Fibroblast of skin of right quadriceps (primary cell): ENCODE measurements at places on chromosomes 2 and 18.

GRCh38 chr2:86622519-86623042, 1.1 kb downstream of the RNF103 start:
- peak; percentile 12 for DNase-seq

- DNase-seq: no peak
Measured at GRCh38 chr18:78666666-78667335, 312.8 kb upstream of the SALL3 start.

DNA sequence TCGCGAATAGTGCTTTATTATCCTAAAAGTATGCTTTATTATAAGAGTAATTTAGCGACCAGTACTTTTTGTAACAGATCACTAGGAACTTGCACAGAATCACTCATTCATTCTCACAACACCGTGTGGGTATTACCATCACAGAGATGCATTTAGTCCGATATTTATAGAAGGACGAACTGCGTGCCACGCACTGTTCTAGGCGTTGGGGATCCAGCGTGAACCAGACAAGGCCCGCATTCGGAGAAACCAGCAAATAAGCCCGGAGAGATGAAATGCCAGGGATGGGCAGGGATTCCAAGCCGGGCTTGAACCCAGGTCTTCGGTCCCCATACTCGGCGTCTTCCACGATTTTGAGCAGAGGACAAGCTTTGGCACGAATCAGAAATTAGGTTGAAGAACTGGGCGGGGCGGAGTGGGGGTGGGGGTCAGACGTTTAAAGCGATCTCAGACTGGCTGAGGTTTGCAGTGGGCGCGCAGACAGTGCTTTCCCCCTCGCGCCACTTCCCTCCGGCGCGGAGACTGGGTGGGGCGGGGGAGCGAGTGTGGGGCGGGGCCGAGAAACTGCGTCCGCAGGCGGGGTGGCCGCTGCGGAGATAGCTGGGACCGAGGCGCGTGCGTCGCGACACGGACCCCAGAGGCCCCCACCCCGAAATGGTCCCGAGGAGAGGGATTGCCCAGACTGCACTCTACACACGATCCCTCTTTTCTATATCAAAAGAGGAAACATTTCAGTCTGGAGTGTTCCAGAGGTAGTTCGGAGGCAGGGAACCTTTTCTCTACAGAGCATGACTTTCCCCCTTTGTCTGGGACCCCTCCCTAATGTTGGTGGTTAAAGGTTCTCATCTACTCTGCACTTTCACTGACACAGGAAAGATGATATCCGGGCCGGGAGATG, 1.1 kb upstream of the CXCR4 start:
- DNase-seq: no peak

DNA sequence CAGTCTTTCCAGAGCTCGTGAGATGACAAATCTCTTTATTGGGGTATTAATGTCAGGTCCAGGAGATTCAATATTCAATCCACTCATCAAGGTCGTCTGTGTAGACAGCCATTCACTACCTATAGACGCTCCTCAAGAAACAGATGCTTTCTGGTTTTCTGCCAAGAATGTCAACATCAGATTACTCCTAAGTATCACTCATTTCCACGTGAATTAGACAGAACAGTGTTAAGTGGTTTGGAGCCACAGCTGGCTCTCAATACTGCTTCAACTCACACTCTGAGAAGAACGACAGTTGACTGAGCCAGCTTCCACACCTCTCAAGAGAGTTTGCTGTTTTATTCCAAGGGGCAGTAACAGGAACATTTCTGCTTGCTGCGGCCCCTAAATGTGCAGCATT, 113.5 kb upstream of the NEDD4L start:
- no peak for DNase-seq

DNA sequence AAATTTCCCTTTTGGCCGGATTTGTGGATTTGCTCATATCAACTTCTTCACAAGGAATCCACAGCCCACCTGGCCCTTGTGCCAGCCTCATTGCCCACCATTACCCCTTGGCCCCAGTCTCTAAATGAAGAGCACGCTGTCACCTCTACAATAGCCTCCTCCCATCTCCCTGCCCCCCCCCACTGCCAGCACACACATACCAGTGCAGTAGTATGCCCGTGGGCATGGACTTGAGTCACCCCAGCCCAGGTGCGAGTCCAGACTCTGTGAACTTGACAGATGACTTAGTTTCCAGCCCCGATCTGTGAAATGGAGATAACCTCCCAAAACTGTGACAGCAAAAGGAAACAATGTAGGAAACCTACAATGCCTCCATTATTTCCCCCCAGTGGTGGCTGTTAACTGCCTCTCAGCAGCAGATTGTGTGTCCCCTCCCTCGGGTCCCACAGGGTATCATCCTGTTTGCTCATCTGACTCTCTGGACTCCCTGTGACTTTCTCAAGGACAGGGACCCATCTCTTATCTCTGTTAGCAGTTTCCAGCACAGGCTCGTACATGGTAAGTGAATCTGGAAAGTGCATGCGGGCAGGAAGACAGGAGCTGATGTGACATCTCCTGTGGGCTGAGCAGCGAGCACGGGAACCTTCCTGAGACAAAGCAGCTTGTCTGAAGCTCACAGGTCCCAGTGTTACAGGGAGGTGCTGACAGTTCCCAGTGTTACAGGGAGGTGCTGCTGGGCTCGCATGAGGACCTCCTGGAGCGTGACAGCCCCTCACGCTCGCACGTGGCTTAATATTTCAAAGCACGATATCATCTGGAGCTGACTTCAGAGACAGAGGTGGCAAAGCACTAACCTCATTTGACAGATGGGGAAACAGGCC, 4.2 kb upstream of the TMEM185B start:
- DNase-seq: no peak

DNA sequence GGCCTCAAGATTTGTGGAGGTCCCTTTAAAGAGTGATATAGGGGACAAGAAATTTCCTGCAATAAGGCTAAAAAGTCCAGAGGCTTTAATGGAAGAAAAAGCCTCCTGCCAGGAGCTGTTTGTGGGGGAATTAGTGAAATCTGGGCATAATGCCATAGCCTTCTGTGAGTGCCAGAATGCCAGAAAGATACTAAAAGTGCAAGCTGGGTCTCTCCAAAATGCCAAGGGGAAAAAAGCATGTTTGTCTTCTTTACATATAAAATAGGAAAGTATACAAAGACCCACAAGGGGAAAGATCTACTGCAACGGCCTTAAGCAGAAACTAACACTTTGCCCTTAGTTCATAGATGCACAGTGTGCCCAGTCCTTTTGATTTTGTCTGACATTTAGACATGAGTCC, 647.7 kb upstream of the ZNF804A start:
- no peak for DNase-seq

DNA sequence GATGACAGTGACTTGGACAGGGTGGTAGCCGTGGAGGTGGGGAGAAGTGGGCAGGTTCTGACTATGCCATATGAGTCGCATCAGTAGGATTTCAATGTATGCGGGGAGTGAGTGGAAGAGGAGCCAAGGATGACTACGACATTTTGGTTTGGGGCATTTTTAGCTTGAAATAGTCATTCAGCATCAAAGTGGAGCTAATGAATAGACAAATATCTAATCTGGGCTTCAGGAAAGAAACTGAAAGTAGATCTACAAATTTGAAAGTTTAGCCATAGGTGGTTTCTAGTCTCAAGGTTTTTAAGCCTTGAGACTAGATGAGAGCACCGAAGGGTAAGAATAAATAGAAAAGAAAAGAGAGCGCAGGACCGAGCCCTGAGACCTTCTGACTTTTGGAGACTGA, 58.3 kb downstream of the FEZ2 start:
- peak; percentile 69 for DNase-seq

- DNase-seq: no peak
Measured at GRCh38 chr18:50706199-50706598, 113.6 kb downstream of the MRO start.

DNA sequence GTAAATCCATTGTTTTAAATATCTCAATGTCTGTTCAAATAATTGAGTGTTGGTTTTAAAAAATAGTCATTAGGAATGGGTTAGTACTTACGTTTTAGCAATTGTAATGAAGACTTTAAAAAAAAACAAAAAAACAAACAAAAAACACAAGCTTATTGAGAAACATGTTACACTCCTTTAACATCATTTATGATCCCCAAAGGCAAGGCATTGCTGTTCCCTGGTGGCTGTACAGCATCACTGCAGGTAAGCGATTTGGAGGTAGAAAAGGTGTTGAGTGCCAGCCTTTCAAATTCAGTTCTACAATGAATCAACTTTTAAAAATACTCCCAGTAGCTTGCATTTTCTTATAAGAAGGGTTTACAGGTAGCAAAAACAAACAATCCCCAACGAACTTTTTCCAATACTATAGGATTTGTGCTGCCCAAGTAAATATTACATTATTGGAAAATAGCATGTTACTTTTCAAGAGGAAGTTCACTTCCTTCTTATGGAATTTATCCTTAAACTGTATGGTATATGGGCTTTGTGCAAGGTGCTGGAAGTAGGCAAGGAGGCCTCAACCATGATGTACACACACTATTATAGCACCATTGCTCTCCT, 27.5 kb downstream of the CNRIP1 start:
- peak; percentile 10 for DNase-seq

DNA sequence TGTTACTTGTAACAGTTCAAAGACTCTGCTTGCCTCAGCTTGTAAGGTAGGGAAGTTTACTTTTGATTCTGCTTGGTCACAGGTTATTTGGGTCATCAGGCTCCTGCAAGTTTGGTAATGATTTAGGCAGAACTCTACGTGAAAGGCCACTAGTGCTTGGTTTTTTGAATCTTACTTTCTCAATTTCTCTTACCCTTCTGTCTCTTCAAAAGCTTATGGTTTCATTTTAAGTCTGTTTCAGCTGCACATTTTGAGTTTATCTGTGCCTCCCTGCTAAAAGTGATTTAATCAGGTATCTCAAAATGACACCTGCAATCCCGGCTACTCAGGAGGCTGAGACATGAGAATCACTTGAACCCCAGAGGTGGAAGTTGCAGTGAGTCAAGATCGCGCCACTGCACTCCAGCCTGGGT, 26.3 kb upstream of the MOCOS start:
- DNase-seq: no peak

- DNase-seq: no peak
Measured at GRCh38 chr2:208183526-208183925, 6.3 kb downstream of the C2orf80 start.

DNA sequence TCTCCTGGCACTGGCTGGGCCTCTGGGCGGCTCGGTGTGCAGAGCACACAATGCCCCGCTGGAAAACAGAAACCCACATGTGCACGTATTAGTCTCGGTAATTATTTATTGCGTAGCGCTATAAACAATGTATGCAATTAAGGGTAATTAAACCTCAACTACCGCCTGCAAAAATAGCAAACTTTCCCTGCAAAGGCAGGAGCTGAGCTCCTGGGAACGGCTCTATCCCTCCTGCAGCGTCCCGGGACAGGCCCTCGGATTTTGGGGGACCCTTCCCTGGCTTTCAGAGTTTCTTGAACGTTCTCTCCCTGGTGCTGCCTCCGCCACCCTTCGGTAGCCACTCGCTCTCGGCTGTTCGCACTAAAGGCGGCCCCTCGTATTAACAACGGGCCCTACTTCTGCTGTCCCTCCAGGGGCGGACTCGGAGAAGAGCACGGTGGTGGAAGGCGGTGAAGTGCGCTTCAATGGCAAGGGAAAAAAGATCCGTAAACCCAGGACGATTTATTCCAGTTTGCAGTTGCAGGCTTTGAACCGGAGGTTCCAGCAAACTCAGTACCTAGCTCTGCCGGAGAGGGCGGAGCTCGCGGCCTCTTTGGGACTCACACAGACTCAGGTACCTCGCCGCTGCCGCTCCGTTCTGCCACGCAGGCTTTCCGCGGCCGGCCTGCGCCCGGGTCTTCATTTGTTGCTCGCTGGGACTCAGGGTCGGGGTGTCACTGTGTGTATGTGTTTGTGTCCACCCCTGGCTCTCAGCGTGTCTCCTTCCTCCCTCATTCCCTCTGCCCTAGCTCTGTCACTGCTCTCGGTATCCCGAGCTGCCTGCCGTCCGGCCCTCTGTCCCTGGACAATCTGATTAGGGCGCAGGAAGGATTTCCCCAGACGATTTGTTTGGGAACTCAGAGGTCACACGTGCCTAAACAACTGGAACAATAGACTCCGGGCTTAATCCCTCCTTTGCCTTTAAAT, 1.2 kb downstream of the DLX1 start:
- DNase-seq: no peak

DNA sequence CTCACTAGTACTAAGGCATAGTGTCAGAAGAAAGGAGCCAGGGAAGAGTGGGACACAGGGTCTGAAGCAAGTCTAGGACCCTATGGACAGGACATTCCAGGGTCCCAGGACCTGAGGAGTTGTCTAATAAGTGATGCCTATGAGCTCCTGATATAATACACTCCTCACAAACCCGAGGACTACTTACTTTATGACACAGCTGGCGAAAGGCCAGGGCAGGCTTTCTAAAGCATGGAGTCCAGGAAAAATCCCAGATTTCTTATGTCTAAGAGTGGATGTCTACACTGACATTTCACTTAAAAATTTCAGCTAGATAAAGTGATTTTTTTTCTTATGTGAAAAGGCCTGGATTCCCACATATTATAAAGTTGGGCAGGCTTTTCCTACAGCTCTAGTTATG, 502.2 kb upstream of the SETBP1 start:
- DNase-seq: peak; percentile 17

DNA sequence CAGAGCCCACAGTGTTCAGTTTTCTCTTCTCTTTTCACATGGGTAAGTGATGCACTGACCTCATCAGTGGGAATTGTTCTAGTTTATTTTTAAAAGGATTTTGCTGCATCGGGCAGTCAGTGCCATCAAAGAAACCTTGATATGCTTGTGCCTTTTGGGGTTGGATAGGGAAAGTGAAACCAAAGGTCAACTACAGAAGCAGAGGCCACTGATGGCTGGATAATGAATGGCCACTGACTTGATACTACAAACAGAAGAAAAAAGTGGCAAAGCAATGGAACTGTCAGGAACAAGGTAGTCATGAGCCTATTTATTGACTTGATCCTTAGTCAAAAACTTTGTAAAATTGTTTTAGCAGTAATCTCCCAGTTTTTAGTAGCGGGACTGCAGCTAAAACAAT, 636.3 kb upstream of the ZEB2 start:
- DNase-seq: no peak
